Breast epithelium (tissue), 4 donors: ENCODE measurements at places on chromosomes 1 and 21. TPM values are rescaled to one million over a fixed set of nuclear protein-coding genes. Genes with fewer than 3 reads are reported as not detected.

DNA sequence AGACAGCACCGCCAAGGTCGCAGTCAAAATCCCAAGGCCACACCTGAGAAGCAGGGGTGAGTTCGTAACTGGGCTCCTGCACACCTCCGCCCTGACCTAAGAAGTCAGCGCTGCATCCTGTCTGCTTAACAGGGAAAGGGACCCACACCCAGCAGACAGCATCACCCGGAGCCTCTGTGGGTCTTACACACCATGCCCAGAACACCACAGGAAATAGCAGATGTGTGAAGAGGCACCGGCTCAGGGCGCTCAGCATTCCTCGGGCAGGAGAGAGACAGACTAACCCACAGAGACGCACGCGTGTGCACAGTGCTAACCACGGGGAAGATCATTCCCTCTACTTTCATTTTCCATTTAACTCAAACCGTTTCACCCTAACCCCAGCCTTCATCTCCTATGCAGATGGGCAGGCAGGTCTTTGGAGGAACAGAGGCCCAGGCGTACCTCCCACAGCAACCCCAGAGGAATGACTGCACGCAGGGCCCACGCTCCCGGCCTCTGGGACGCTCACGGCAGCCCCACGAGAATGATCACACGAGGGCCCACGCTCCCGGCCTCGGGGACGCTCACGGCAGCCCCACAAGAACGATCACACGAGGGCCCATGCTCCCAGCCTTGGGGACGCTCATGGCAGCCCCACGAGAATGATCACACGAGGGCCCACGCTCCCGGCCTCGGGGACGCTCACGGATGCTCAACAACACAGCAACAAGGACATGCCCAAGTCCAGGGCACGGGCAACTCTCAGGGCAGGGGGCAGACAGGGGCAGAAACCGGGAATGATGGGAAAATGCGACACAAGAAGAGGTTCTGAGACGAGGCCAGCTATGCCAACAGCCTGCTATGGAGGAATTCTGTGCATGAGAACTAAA is 20.9 kb downstream of the POFUT2 start:
- DNase-seq: peak; percentile 46

DNA sequence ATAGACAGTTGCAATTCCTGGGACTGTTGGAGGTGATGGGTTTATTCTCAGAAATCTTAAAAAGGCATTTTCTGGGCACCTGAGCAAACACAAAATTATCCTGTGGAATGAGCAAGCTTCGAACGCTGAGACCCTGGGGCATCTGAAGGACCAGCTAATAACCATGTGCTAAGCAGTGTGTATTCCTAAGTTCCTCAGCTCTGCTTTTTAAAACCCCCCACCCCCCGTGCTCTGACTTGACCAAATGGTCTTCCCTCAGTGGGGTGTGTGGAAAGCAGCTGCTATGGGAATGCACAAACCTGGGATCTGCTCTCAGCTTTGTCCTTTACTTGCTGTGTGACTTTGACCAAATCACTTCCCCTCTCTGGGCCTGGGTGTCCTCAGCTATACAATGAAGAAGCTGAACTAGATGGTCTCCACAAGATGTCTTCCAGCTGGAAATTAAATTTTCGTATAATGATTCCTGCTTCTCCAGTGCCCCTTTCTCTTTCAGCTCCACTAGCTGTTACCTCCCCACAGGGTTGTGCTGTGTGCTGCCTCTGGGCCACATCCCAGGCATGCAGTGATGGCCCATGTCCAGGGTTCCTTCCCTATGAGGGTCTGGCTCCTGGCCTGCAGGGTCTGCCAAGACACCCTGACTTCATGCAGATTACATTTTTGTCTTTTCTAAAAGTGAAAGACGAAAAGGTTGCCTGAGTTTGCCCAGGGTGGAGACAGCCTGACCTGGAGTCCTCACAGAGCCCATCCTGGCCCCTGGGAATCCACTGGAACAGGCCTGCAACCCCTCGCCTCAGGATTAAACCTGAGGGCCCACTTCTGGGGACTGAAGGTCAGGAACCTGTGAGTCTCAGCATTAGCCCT is 14.9 kb upstream of the CD247 start:
- DNase-seq: no peak

- no peak for DNase-seq
These were observed 652.4 kb downstream of the PLPP3 start for GRCh38 chr1:55926906-55927471.

GRCh38 chr1:168613038-168613451 is 36.6 kb downstream of the XCL1 start:
- no peak for DNase-seq

DNA sequence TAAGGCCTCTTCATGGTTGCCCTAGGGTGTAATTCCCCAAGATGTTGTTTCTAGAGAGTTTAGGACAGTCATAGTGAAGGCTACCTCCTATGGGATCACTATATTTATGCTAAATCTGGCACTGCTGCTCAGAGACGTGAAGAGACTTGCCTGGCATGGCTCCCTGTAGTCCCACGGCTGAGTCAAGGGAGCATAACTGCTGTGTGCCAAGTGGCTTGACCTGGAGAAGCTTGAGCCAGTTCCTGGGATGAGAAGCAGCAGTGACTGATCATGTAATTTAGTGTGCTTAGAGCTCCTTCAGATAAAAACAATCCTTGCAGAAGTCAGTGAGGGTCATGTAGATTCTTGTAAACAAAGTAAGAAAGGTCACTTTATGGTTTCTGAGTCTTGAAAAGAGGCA is 68.9 kb upstream of the TSPAN2 start:
- DNase-seq: no peak

Gene ADSS2
- total RNA-seq: 66.6 TPM

Gene ADORA1
- total RNA-seq: 0.64 TPM

Gene C8B
- total RNA-seq: not detected

Gene TAS1R1
- not detected for total RNA-seq

DNA sequence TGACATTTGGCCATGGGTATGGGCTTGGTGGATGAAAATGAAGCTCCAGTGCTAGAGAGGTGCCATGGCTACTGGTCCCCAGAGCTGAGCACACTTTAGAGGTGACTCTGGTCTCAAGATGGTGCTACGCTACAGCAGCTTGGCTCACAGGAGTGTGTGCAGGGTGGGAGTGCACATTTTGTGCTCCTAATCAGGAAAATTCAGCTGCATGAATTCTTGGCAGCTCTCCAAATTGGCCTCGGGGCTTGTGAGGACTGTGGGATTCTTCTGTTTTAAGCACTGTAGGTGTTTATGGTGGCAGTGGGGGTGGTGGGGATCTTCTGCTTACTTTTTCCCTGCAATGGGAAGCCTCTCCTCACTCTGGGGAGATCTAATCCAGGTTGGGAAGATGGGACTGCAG is 17.3 kb upstream of the TIPRL start:
- no peak for DNase-seq

Gene SPATA21
- total RNA-seq: not detected
